ENCODE measurements at places on chromosomes 11 and 22. TPM values are rescaled to one million over a fixed set of nuclear protein-coding genes. Genes with fewer than 3 reads are reported as not detected.

The FAM227A gene
- polyA plus RNA-seq, result 12.0 TPM

GRCh38 chr11:69022260-69022659 lies 9.2 kb upstream of the MRGPRF start:
- DNase-seq, result no peak

GRCh38 chr11:102553835-102554282 lies 23.3 kb upstream of the MMP7 start:
- no peak for DNase-seq

- DNase-seq, result no peak
Measured at GRCh38 chr11:84788220-84788619, 838.9 kb downstream of the DLG2 start.

- DNase-seq, result no peak
Measured at GRCh38 chr11:70504246-70505020, 106.1 kb downstream of the CTTN start.
